ENCODE measurements at places on chromosomes 3 and 15.

DNA sequence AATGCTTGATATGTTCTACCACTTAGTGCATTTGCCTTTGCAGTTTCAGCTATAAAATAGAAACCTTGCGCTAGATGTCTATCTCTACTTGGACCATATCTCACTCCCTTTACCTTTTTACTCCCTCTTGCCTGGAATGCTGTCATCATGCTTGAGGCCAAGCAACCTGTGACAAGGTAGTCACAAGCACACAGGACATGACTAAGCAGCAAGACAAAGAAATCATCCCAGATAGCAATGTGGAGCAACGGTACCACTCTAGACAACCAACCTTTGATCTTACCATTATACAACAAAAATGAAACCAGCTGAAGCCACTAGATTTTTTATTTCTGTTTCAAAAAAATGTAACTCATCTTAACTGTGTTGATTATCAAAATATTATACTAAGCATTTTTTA is 50.5 kb upstream of the SPSB4 start:
- no peak for DNase-seq

GRCh38 chr3:50554553-50554952 is 13.0 kb downstream of the C3orf18 start:
- DNase-seq, result peak; percentile 46

- no peak for DNase-seq
These were observed 320.4 kb upstream of the RASGRP1 start for GRCh38 chr15:38885001-38885400.

- DNase-seq, result no peak
These were observed 574 bp downstream of the CASR start for GRCh38 chr3:122183893-122184590.

DNA sequence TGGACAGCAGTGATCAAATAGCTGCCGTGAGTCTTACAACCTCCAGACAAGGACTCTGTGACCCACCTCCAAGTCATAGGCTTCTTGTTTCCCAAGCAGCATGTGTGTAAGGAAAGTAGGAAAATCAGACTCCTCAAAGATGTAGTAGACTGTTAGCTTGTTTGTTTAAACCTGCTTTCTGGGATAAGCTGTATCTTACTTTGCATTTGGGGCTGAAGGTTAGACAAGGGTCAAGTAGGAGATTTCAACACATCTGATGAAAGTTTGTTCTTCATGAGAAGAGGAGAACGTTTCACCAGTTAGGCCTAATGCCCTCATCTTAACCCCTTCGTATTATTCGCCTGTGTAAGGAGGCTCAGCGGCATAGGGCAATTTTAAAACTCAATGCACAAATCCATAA is 756.4 kb upstream of the NR2F2 start:
- no peak for DNase-seq

GRCh38 chr3:24521420-24522145 is 26.9 kb upstream of the THRB start:
- no peak for DNase-seq

- DNase-seq, result no peak
These were observed 58.5 kb downstream of the NEK10 start for GRCh38 chr3:27310688-27311087.

DNA sequence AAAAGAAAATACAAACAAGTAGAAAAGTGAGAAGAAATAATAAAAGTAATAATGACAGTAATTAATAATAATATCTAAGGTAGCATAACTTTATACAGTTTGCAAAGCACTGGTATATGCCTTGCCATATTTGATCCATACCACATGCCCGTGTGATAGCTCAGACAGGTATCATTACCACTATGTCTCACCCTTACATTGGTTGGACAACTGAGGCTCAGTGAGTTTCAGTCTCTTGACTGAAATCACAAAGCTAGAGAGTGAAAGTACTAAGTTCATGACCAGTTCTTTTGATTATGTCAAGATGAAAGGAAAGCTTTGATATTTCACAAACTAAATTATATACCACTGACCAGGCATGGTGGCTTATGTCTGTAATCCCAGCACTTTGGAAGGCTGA is 408.9 kb downstream of the GAP43 start:
- DNase-seq, result no peak

- DNase-seq, result no peak
These were observed 184.6 kb downstream of the CPNE4 start for GRCh38 chr3:131850223-131850622.

- DNase-seq, result peak; percentile 76
These were observed 16.4 kb downstream of the CLK3 start for GRCh38 chr15:74631935-74632560.

DNA sequence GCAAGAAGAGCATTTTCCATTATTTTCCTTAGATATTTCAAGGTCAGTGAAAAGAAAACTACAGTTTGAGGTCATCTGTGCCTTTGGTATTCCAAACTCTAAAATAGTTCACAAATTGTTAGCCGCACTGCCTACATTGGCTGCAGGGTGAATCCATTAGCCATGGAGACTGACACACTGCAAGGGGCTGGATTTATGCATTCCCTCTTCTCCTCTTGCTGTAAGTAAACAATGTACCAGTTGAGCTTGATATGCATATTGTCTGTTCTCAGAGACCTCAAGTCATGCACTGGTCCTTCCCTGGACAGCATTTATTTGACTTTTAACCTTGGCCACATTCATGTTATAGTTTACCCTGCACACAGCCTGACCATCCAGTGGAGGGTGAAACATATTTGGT is 50.2 kb upstream of the TNFSF10 start:
- no peak for DNase-seq

- DNase-seq, result peak; percentile 54
These were observed 44.0 kb downstream of the ZBTB38 start for GRCh38 chr3:141412087-141412935.

- no peak for DNase-seq
These were observed 32.5 kb upstream of the TM4SF4 start for GRCh38 chr3:149442043-149442442.

DNA sequence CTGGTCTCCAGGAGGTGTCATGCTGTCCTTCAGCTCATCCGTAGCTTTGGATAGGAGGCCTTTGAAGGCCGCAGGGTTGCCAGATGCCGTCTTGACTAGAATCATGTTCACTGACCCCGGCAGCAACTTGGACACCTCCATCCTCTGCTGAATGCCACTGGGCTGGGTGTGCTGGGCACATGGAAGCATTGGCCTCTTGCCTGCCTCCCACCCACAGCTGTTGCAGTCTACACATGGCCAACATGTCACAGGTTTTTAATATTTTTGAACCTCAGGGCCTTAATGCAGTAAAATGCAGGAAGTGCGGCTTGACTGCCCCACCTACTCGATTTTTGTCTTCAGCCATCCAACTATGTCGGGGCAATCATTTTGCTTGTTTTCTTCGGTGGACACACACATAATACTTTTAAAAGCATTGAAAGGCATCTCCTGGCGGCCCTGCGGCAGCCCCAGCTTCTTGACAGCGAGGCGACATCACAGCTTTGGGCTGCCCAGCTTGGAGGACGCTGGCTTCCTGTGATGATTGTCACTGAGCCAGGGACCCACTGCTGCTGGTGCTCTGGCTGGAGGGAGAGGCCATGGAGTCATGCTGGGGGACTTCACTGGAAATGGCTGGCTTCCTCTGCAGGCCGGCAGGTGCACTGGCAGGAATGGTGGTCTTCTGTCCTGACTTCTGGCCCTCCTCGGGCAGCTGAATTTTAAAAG is 31.6 kb upstream of the ACAD9 start:
- DNase-seq, result no peak

- DNase-seq, result no peak
These were observed 364.1 kb upstream of the CNTN4 start for GRCh38 chr3:1734494-1735122.

DNA sequence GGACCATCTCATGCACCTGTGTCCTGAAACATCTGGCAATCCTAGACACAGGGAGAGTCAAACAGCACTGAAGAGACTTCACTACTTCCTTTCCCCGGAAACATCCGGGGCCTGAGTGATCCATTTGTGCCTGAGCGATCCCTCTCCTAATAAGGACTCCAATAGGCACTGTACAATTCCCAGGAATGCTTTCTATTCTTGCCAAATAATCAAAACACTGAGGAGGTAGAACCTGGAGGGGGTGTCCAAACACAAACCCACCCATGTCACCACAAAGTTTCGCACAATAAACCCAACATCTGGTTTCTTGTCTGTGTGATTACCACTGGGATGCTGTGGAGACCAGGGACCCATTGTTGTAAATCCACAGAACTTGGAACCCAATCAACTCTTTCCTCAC is 205.0 kb downstream of the OPA1 start:
- DNase-seq, result no peak

DNA sequence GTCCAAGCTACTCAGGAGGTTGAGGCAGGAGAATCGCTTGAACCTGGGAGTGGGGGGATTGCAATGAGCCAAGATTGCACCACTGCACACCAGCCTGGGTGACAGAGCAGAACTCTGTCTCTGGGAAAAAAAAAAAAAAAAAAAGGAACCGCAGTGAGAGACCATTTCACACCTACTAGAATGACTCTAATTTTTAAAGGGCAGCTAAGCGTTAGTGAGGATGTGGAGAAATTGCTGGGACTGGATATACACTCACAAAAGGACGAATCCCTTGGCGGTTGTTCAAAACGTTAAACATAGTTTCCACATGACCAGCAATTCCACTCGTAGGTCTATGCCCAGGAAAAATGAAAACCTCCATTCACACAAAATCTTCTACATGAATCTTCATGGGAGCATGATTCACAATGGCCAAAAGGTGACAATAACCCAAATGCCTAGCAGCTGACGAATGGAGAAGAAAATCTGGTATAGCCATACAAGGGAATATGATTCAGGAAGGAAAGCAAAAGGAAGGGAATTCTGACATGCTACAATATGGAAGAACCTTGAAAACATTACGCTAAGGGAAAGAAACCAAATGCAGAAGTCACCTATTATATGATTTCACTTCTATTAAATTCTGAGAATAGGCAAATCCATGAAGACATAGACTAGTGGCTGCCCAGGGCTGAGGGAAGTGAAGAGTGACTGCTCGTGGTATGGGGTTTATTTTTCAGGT is 127.0 kb downstream of the CHSY1 start:
- DNase-seq, result no peak

- no peak for DNase-seq
These were observed 5.1 kb upstream of the DNAAF4 start for GRCh38 chr15:55513152-55513551.

DNA sequence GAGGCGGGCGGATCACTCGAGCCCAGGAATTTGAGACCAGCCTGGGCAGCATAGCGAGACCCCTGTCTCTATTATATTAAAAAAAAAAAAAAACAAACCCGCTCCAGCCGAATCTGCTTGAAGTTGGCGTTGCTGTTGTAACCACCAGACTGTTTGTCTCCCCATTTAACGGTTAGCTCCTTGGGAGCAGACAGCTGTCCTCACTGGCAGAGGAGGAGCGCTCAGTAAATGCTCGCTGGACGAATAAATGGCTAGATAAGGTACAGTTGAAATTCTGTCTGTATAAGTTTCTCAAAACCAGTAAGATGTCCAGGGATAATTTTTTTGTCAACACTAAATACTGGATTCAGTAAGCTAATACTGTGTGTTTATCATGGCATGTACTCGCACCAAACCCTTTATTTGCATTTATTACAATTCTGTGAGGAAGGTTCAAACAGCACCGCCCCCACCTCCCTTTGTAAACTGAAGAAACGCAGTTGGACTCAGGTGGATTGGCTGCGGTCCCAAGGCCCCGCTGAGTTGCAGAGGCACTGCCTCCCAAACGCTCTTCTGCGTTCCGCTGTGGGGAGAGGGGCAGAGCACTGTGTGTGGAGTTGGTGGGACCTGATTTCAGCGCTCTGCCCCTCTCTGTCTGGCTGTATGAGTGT is 1.1 kb downstream of the RCCD1 start:
- DNase-seq, result peak; percentile 32

DNA sequence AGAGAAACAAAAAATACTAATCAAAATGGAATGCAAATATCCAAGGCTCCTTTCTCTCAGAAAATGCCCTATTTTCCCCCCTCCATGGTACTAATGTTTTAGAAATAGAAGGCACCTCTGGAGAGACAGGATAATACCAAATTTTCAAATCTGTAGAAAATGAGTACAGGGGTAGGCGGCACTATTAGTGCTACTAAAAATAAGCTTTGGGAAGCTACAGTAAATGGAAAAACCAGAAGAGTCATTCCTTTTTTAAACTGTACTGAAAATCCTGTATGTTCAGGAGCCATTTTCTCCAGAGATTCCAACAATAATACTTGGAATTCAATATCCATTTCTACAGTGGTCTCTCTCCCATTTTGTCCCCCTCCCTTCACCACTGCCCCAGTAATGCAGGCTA is 320.8 kb downstream of the RORA start:
- no peak for DNase-seq

DNA sequence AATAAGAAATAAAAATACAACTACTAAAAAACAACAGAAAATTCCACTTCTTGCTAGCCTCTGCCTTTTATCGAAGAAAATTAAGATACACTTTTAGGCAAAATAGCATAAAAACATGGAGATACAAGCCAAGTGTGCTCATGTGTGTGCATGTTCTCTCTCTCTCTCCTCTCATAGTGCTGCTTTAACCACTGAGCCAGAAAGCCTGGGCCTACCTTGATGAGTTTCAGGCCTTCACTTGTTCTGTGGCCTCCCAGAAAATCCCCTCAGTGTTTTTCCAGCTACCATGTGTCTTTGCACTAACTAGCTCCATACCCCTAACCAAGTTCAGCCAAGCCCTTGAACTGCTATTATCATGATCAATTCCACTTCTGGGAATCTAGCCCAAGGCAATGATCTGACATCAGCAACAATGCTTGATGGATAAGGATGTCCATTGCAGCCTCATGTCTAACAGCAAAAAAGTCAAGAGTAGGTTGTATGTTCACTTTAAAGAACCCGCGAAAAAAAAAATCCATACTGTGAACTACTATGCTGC is 18.1 kb downstream of the CYP11A1 start:
- DNase-seq, result no peak

- peak; percentile 36 for DNase-seq
These were observed 104.8 kb upstream of the HERC1 start for GRCh38 chr15:63938486-63939061.

DNA sequence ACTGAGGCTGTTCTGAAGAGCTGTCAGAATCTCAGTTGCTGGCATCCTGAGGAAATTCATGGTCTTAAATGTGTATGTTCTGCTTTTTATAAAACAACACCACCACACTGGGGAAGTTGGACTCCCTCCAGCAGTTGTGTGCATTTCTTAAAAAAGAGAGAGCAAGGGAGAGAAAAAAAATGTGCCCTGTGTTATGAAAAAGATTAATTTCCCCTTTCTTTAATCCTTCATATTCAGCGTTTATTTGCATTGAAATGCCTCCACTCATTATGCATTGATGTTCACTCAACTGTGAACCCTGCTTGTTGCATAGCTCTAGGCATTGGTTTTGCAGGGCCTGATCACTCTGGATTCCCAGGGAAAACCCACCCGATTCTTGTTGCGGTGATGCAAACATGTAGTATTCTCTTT is 4.4 kb upstream of the ZNF609 start:
- DNase-seq, result no peak

DNA sequence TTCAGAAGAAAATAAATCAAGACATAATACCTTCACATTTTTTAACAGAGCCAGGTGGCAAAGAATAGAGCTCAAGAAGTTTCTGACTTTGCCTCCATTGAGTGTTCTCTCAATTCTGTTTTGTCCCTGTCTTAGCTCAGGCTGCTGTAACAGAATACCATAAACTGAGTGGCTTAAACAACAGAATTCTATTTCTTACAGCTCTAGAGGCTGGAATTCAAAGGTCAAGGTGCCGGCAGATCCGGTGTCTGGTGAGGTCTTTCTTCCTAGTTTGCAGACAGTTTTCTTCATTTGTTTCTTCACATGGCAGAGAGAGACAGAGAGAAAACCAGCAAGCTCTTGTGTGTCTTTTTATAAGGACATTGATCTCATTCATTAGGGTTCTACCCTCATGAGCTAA is 25.6 kb downstream of the IQCH start:
- no peak for DNase-seq

Data from activated T-cell treated with anti-CD3 and anti-CD28 coated beads, Interleukin-2, amount 50 U/mL, for 48 hours (primary cell).